Right atrium auricular region (tissue), 2 donors: ENCODE measurements at places on chromosomes 2 and 18. TPM values are rescaled to one million over a fixed set of nuclear protein-coding genes. Genes with fewer than 3 reads are reported as not detected.

- no peak for DNase-seq
Measured at GRCh38 chr18:69843015-69843414, 104.7 kb downstream of the CD226 start.

GAD1 gene
- not detected for total RNA-seq

GRCh38 chr2:225867071-225867470, 467.6 kb downstream of the NYAP2 start:
- DNase-seq = no peak

DNA sequence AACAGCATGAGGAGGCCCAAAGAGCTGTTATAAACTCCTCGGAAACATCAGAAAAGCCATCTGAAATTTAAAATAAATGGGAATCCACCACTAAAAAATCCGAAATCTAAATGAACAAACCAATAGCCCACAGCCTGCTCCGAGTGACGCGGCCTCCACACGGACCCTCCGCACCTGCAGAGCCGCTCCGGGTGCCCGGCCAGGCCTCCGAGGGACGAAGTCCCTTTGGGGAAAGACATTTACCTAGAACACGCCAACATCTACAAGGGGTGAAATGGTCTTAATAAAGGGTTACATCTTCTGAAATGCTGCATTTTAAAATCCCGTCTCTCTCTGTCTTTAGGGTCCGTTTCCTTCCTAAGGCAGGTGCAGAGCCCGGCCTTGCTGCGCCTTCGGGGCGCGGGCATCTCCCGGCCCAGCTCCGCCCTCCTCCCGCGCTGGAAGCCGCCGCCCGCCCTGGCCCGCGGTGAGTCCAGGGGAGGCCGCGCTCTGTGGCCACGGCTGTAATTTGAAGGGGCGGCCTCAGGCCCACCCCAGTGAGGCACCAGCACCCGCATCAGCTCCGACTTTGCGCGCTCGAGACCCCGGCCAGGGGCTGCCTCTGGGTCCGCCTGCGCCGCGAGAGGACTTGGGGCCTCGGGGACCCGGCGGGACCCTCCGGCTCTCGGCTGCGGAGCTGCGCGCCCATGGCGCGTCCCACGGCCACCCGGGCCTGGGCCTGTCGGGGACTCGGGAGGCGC, 42.3 kb upstream of the CTDP1 start:
- DNase-seq = no peak

DNA sequence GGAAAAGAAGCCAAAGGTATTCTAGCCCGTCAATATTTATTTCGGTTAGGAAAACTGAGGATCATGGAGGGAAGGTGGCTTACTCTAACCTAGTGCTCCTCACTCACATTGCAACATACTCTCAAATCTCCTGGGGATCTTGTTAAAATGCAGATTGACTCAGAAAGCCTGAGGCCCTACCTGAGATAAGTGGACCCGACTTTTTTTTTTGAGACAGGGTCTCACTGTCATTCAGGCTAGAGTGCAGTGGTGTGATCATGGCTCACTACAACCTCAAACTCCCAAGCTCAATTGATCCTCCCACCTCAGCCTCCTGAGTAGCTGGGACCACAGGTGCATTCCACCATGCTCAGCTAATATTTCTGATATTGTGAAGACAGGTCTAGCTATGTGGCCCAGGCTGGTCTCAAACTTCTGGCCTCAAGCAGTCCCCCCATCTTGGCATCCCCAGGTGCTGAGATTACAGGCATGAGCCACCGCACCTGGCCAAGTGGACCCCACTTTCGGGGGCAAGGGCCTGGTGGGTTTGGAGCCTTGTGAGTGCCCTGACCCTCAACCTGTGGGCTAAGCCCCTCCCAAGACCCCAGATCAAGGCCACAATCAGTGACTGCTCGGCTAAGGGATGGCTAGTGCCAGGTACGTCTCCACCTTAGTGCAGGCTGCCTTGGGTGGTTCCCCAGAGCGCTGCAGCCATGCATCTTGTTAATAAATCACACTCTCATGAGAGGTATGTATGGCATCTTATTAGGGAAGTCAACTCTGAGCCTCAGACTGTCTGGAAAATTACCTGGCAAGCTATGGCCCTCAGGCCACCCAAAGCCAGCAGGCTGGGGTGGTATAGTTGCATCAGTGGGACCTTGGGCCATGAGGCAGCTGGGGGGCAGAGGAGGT, 1.1 kb upstream of the NEURL3 start:
- DNase-seq = no peak

DNA sequence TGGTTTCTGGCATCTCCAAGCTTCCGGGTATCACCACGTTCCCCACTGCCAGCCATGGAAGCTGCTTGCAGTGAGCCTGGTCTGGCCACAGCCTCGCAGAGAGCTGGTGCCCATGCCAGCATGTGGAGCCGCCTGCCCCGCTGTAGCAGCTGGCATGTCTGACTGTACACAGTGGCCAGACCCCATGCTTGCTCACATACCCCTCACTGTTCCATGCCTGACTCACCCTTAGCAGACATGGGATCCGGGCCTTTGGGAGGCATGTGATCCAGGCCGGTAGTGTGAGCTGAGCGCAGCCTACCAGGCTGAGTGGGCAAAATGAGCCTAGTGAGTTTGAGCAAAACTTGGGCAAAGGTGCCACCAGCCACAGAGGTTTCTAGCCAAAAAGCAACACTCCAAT, 18.8 kb upstream of the RPRD1A start:
- DNase-seq = no peak

ACMSD gene
- not detected for total RNA-seq

DNA sequence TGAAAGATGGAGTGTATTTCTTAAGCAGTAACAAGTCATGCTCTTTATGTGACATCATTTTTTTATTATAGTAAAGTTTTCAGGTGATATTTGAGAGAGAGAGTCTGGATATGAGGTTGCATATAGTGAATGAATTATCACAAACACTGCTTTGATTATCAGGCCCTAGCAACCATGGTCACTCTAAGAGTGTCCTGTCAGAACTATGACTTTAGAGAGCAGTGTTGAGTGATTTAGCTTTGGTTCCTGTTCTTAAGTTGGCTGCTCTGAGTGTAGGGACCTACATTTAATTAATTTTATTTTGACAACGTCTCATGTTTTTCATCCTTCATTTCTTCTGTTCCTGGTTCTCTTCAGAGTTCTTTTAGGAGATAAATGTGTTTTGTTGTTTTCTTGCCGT, 275.5 kb downstream of the KCNJ3 start:
- no peak for DNase-seq

DNA sequence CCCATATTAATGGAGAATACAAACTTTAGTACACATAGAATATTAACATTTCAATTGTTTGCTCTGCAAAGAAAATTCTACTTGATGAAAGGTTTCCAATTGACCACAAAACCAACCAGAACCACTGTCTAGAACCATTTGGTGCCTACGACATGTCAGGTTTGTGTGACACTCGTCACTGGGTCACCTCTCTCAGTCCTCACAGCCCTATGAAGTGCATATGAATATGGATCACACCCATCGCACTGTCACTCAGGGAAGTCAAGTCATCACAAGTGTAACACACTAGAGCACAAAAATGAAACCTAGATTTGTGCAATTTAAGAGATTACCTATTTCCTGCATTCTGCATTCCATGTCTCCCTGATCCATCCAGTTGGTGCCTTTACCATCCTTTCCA, 43.7 kb downstream of the PTPN2 start:
- no peak for DNase-seq

- DNase-seq = no peak
Measured at GRCh38 chr2:68604077-68604476, 39.3 kb upstream of the PROKR1 start.

DNA sequence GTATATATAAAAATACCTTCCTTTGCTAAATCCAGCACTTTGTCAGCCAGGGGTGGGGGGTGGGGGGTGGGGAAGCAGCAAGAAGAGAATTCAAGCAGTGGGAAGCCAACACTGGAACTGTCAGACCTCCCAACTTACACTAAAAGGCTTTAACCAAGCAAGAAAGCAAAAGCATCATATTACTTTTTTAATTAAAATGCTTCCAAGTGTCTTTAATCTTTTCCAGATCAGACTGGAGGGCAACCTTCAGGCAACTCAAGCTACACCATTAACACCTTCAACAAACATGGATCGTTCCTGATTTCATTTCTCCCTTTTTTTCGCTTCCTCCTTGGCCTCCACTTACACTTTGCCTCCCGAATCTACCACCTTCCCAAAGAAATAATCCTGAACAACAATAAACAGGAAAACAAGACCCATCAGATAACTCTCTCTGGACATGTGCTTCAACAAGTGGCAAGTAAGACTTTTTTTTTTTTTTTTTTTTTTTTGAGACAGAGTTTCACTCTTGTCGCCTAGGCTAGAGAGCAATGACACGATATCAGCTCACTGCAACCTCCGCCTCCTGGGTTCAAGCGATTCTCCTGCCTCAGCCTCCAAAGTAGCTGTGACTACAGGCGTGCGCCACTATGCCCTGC, 35.5 kb downstream of the ZNF521 start:
- no peak for DNase-seq

GRCh38 chr2:16713011-16713423, 47.4 kb upstream of the CYRIA start:
- no peak for DNase-seq

GRCh38 chr2:162586311-162586710, 242.4 kb downstream of the GCA start:
- DNase-seq = no peak

GRCh38 chr2:121969166-121969565, 213.7 kb downstream of the TSN start:
- peak; percentile 71 for DNase-seq

GRCh38 chr2:234463626-234464290, 33.1 kb downstream of the ARL4C start:
- no peak for DNase-seq
